Breast epithelium (tissue), 4 donors: ENCODE measurements at places on chromosomes 2 and 18. TPM values are rescaled to one million over a fixed set of nuclear protein-coding genes. Genes with fewer than 3 reads are reported as not detected.
A peak's percentile ranks its signal among the peaks of the same experiment; 100 is the strongest.

Gene DTNA
- total RNA-seq, result 17.9 TPM

DNA sequence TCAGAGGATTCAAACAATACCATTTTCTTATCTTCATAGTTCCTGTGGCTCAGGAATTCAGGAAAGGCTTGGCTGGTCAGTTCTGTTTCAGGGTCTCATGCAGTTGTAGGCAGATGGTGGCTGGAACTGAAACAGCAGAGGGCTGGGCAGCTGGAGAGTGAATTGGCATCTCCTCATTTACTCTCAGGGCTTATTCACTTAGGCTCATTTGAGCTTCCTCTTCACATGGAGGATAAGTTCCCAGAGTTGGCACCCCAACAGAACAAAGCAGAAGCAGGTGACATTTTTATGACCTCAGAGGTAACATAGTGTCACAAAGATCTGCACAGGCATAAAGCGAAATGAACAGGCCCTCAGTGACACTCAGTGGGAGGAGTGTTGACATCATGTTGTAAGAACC, 66.1 kb downstream of the RBBP8 start:
- H3K27me3 ChIP-seq, result no peaks in the 10 kb centered on the region
- no peak for DNase-seq
- H3K4me1 ChIP-seq, result no peaks in the 10 kb centered on the region
- no peak overlapping the region for H3K4me3 ChIP-seq
- no peak overlapping the region for H3K27ac ChIP-seq
- H3K36me3 ChIP-seq, result peaks cover 5% of the 10 kb centered on the region

DNA sequence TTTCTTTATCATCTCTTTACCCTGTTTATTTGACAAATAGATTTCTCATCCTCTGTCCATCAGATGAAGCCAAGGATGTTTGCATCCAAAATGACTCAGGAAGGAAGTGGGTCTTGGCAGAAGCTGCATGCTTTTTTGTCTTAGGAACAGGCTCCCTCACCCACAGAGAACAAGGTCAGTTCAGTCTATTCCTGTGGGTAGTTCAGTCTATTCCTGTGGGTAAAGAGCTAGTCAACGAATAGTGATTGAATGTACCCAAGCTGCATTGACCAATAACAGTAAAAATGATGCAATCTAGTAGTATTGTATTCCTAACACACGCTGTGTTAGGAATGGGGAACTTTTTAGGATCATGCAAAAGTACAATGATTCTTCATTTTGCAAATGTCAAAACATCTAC, 290.8 kb upstream of the TANK start:
- H3K4me1 ChIP-seq, result no peaks in the 10 kb centered on the region
- H3K36me3 ChIP-seq, result no peaks in the 10 kb centered on the region
- no peaks in the 10 kb centered on the region for H3K27me3 ChIP-seq
- DNase-seq, result no peak
- peak overlapping the region; percentile 51 for H3K27ac ChIP-seq

Gene TCF23
- total RNA-seq, result not detected

Gene PIEZO2
- 1.9 TPM for total RNA-seq

Gene APLF
- total RNA-seq, result 14.5 TPM

GRCh38 chr2:149009576-149010461, 28.7 kb upstream of the LYPD6B start:
- H3K27me3 ChIP-seq, result no peaks in the 10 kb centered on the region
- no peak overlapping the region for H3K4me3 ChIP-seq
- peaks cover 11% of the 10 kb centered on the region for H3K4me1 ChIP-seq
- no peak overlapping the region for H3K27ac ChIP-seq
